Muscle of leg (tissue), 16 donors: ENCODE measurements at places on chromosomes 12 and 14.

DNA sequence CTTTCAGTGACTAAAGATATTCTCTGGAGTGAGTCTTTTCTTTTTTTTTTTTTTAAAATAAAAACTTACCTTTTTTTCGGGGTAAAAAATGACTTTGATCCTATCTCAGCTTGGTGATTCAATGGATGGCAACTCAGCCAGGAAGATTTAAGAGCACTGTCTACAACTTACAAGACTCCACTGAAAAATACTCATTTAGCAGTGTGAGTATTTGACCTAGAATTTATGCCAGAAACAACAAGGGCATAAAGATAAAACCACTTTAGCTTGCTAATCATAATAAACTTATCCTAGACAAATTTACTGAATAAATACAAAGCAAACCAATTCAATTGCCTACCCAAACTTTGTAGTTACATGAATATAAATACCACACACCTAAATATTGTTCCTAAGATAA lies 446.6 kb downstream of the RPS29 start:
- no peak for DNase-seq

DNA sequence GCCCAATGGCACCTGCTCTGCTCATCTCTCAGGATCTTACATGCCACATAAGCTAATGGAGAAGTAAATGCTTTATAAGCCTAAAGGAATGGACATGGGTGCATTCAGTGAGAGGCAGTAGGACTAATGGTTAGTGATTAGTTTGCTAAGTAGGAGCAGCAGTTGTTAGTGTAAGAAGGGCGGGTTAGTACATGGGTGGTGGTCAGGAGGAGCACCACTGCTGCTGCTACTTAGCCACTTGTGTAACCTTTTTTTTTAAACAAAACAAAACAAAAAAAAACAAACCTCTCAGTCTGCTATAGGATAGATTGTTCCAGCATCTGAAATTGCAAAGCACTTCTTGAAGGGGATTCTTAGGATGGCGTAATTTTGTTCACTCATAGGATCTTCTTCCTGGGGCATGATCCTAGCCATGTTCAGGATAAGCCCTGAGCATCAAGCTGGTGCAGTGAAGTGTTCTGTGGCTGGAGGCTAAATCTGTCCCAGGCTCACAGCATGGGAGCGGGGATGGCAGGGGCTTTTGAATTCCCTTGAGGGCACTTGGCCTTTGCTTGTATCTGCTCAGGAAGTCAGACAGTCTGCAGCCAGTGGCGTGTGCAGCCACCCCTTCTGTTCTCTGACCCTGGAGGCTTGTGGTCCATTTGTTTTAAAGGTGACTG lies 63.6 kb downstream of the CHST11 start:
- DNase-seq, result no peak

DNA sequence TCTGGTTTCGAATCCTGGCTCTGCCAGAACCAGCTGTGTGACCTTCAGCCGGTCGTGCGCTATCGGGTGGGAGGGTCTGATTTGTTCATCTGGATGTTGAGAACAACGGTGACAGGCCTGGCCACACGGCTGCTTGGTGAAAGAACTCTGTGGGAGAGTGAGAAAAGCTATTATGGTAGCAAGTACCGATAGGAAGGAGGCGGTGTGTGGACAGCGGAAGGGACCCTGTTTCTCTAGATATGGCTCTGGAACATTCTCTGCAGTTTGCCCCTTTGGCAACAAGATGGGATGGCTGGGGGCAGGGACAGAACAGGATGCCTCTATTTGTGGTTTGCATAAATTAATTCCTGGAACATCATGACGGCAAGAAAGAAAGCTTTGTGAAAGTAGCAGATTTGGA lies 347.3 kb downstream of the AACS start:
- no peak for DNase-seq

- DNase-seq, result no peak
These were observed 762 bp downstream of the RABGGTA start for GRCh38 chr14:24270537-24271133.

GRCh38 chr14:67199016-67199415 lies 9.8 kb downstream of the GARIN2 start:
- no peak for DNase-seq

- DNase-seq, result no peak
These were observed 368.7 kb downstream of the C12orf75 start for GRCh38 chr12:105699209-105699608.

DNA sequence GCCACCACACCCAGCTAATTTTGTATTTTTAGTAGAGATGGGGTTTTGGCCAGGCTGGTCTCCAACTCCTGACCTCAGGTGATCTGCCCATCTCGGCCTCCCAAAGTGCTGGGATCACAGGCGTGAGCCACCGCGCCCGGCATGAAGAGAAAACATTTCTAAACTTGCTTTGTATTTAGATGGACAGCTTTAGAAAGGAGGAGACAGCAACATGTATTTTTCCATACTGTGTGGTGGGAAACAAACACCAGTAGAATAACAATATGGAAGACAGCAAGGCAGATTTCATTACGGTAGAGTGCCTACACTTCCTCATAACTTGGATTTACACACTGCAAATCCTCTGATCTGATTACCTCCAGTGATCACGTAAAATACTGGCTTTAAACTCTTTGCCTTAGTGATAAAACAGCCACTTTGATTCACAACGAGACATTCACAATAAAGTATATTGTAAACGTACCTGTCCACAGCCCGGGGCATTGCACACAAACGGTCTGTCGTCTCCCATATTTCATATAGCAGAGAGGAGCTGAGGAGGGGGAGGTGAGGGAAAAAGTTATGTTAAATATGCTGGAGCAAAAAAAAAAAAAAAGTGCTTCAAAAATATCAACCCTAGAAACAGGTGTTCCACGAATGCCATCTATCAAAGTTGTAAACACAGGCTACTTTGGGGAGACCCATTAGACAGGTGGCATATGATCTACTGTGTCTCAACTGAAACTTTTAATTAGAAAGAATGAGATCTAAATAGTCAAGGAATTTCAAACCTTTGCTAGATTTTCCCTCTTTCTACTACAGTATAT lies 25.5 kb downstream of the ATF7 start:
- no peak for DNase-seq

DNA sequence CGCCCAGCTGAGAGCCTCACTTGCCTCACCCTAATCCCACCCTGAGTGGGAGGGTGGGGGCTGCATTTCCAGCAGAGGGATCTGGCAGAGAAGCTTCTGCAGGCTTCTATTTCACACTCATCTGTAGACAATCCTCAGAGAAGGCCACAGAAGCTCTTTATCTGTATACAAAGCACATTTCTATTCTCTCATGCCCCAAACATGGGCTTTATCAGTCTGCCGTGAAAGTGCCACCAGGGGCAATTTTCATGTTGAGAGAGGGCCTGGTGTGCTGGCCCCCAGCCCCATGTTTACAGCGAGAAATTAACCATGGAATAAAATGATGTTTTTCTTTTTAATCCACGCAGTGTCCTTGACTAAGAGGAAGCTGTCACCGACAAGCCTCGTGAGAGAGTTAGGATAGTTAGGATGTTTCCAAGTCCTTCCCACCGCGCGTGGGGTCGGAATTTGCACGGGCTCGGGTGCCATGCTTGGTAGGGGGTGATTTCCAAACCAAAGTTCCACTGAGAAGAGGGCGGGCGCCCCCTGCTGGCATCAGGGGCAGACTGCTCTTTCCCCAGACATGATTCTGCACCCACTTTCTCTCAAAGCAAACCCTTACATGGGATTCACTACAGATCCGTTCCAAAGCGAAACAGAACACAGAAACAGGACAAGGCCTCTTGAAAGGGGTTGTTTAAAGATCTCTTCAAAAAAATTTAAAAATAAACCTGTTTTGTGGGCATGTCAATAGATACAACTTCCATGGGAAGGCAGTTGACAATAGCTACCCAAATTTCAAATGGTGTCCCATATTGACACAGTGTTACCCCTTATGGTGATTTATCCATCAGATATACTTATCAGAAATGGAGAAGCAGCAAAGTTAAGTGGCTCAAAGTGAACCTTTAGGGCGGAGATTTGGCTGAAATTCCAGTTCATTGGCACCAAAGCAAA lies 19.4 kb downstream of the BDKRB1 start:
- DNase-seq, result peak; percentile 70
